GM12891 (cell line): ENCODE measurements at places on chromosomes 2 and 18.

DNA sequence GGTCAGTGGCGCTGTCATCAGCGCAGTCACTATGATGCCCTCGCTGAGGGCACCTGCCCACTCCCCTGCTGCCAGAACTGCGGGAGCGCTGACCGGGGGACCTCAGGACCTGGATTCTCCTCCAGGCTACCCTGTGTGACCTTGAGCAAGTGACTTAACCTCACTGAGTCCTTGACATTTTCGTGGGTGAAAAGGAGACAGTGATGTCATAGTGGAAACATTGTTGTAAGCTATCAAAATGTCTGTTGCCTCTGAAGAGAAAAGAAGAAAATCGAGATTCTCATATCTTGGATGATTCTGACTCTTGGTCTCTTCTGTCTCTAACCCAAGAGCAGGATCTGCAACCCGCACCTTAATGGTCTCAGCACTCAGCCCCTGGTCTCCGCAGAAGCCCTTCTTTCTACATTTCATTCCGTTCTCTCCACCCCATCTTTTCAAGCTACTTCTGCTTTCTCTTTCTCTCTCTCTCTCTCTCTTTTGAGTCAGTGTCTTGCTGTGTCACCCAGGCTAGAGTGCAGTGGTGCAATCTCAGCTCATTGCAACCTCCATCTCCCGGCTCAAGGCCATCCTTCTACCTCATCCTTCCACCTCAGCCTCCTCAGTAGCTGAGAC, 978 bp upstream of the TUBA4A start:
- no peak for DNase-seq

GRCh38 chr2:74119339-74119738, 28.4 kb downstream of the BOLA3 start:
- DNase-seq = no peak

GRCh38 chr2:59920307-59920706, 633.1 kb downstream of the BCL11A start:
- DNase-seq = no peak

- DNase-seq = no peak
Measured at GRCh38 chr2:235569837-235570236, 76.0 kb downstream of the AGAP1 start.

DNA sequence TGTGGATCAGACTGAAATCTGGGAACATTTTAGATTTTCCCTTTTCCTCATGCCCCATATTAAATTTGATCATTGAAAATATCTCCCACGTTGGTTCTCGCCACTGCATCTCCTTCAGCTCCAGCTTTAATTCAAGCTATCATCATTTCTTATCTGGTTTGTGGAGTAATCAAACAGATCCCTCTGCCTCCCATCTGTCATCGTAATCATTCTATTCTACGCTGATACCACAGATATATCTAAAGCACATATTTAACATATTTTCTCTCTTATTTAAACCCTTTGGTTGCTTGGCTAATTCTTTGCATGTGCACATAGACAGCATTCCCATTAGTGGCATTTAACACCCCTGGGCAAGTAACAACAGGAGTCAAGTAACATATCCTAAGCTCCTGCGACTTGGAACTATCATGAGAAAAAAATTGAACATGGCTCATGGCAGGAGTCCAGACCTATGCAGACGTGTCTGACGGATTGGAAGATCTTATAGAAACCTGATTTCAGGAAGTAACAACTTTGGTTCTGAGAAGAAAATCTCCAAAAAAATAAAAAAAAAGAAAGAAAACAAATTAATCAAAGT, 158.8 kb upstream of the KYNU start:
- no peak for DNase-seq

DNA sequence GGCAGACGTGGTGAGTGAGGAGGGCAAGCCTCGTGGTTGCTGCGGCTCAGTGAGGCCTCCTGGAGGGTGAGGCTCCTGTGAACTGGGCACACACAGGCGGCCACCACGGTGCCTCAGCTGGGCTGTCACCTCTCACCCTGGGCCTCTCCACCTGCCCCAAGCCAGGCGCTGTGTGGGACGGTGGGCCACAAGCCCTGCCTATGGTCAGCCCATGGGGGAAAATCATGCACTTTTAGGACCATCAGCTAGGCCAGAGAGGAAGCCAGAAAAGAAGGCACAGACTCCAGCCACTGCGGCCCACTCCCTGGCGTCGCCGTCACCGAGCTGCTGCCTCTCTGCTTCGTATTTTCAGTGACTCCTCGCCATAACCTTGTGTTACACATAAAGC, 28.5 kb upstream of the HS6ST1 start:
- DNase-seq = no peak

- DNase-seq = no peak
Measured at GRCh38 chr2:121220995-121221394, 64.0 kb downstream of the TFCP2L1 start.

GRCh38 chr2:101843048-101843447, 145.5 kb downstream of the MAP4K4 start:
- no peak for DNase-seq

GRCh38 chr2:144703852-144704708, 184.2 kb upstream of the ZEB2 start:
- no peak for DNase-seq

- DNase-seq = no peak
Measured at GRCh38 chr2:205347899-205348298, 334.4 kb upstream of the NRP2 start.

DNA sequence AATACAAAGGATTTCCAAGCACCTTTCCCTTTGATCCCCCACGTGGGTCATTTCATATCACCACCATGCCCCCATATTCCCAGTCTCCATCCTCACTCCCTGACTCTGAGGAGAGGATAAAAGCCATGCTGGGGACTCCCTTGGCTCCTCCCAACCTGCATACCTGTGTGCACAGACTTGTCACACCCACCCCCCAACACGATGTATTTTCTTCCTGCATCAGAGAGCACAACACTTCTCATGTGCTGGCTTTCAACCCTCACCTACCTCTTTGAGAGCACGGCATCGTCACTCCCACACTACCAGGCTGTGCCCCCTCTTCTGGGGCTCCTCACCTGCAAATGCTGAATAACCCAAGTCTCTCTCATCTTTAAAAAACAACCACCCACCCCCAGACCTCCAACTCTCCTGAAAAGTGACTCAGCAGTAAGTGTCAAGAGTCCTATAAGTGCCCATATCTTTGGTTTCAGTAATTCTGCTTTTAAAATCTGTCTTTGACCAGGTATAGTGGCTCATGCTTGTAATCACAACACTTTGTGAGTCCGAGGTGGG, 53.1 kb downstream of the AP1S3 start:
- DNase-seq = no peak

GRCh38 chr2:218009231-218009630, 6.4 kb upstream of the TNS1 start:
- DNase-seq = no peak

GRCh38 chr2:158031371-158031770, 70.3 kb upstream of the UPP2 start:
- DNase-seq = no peak

GRCh38 chr2:232748038-232748437, 28.3 kb downstream of the KCNJ13 start:
- DNase-seq = no peak

GRCh38 chr2:203361495-203361894, 33.3 kb downstream of the ABI2 start:
- no peak for DNase-seq

- no peak for DNase-seq
Measured at GRCh38 chr2:172113617-172114016, 10.9 kb upstream of the DLX2 start.

DNA sequence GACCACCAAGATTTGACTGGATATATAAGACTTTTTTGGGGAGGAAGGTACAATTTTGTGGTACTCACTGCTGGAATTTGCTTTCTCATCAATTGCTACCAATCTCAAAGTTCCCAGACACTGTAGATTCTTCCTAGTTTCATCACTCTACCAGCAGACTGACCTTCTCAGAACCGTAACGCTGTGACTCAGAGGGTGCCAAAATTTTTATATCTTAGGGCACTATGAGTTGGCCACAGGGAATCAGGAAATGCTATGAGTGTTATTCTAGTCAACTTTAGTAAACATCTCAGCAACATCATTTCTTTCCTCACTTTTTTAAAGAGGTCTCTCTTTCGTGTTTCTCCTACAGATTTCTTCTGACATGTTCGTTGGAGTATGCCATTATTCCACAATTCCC, 499.0 kb downstream of the TMX3 start:
- no peak for DNase-seq

- no peak for DNase-seq
Measured at GRCh38 chr2:207162316-207162715, 3.4 kb downstream of the KLF7 start.
